ENCODE measurements at places on chromosomes 1 and 21. TPM values are rescaled to one million over a fixed set of nuclear protein-coding genes. Genes with fewer than 3 reads are reported as not detected.

The SPATA21 gene
- not detected for total RNA-seq

DNA sequence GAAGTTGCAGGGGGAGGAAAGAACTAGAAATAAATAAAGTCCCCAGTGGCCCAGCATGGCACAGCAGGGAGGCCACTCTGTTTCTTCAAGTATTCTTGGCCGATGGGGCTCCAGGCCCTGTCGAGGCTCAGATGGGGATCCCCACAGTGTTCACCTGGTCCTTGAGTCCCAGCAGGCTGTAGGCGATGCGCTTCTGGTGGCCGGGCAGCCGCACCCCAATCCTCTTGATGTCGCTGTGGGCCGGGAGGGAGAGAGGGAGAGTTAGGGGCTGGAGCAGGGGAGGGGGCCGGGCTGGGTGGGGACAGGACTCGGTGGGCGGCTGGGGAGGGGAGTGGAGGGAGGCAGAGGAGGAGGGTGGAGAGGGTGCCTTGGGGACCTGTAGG, 30.8 kb downstream of the EPHA2 start:
- no peak for DNase-seq
- peaks cover 28% of the 10 kb centered on the region for H3K36me3 ChIP-seq
- no peak overlapping the region for H3K27ac ChIP-seq
- no peak overlapping the region for H3K4me3 ChIP-seq
- peaks cover 9% of the 10 kb centered on the region for H3K4me1 ChIP-seq
- no peaks in the 10 kb centered on the region for H3K27me3 ChIP-seq

DNA sequence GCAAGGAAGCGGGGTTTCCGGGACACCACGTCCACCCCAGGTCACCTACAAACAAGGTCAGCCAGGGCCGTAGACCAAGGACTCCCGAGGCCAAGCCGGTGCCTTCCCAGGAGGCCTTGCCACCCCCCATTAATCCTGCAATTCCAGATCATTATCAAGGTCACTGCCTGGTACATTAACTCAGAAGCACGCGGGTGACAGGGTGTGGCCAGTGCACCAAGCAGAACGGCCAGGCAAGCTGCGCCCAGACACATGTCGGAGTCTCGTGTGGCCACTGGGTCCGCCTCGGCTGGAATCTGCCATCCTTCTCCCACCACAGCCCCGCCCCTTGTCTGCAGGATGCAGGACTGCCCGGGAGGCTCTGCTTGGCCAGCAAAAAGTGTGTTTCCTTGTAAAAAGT, 144.7 kb downstream of the PRDM16 start:
- no peaks in the 10 kb centered on the region for H3K27me3 ChIP-seq
- no peaks in the 10 kb centered on the region for H3K4me1 ChIP-seq
- no peaks in the 10 kb centered on the region for H3K36me3 ChIP-seq
- DNase-seq: no peak
- no peak overlapping the region for H3K4me3 ChIP-seq

GRCh38 chr1:202619505-202619904, 90.7 kb downstream of the SYT2 start:
- no peaks in the 10 kb centered on the region for H3K27me3 ChIP-seq
- no peak for DNase-seq
- H3K27ac ChIP-seq: no peak overlapping the region
- H3K4me1 ChIP-seq: peaks cover 6% of the 10 kb centered on the region
- H3K4me3 ChIP-seq: no peak overlapping the region
- no peaks in the 10 kb centered on the region for H3K36me3 ChIP-seq

- H3K36me3 ChIP-seq: no peaks in the 10 kb centered on the region
- peaks cover 2% of the 10 kb centered on the region for H3K27me3 ChIP-seq
- no peak for DNase-seq
- peaks cover 3% of the 10 kb centered on the region for H3K4me1 ChIP-seq
These were observed 16.1 kb upstream of the ERI3 start for GRCh38 chr1:44371206-44371605.

- H3K4me3 ChIP-seq: no peak overlapping the region
- DNase-seq: no peak
- H3K4me1 ChIP-seq: no peaks in the 10 kb centered on the region
- H3K27ac ChIP-seq: no peak overlapping the region
- H3K36me3 ChIP-seq: no peaks in the 10 kb centered on the region
- no peaks in the 10 kb centered on the region for H3K27me3 ChIP-seq
These were observed 24.2 kb downstream of the WDTC1 start for GRCh38 chr1:27258598-27258997.

DNA sequence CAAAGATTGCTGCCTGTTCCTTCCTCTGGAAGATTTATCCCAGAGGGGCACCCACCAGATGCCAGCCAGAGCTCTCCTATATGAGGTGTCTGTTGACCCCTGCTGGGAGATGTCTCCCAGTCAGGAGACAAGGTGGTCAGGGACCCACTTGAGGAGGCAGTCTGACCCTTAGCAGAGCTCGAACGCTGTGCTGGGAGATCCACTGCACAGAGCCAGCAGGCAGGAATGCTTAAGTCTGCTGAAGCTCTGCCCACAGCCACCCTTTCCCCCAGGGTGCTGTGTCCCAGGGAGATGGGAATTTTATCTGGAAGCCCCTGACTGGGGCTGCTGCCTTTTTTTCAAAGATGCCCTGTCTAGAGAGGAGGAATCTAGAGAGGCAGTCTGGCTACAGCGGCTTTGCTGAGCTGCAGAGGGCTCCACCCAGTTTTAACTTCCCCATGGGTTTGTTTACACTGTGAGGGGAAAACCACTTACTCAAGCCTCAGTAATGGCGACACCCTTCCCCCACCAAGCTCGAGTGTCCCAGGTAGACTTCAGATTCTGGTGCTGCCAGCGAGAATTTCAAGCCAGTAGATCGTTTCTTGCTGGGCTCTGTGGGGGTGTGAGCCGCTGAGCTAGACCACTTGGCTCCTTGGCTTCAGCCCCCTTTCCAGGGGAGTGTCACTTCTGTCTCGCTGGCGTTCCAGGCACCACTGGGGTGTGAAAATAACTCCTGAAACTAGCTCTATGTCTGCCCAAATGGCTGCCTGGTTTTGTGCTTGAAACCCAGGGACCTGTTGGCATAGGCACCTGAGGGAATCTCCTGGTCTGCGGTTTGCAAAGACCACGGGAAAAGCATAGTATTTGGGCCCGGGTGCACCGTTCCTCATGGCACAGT, 51.1 kb upstream of the PDC start:
- H3K4me3 ChIP-seq: no peak overlapping the region
- no peak for DNase-seq
- H3K27ac ChIP-seq: no peak overlapping the region
- H3K36me3 ChIP-seq: no peaks in the 10 kb centered on the region
- H3K27me3 ChIP-seq: no peaks in the 10 kb centered on the region
- no peaks in the 10 kb centered on the region for H3K4me1 ChIP-seq

The TSPAN1 gene
- not detected for total RNA-seq

DNA sequence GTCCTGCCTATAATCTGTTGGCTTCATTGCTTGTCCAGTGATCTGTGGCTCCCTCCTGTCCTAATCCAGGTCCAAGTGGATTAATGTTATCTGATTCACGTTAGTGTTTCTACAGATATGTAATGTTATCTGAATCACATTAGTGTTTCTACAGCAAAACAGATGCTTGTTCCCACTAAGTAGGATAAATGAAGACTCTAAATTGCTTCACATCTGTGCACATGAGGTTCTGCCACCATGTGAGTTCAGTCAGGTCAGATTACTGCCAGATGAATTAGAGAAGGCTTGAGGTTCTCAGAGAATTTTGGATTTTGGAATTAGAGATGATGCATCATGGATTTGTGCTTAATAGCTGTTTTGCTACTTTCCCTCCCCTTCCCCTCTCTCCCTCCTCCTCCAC, 13.2 kb downstream of the DISC1 start:
- no peak overlapping the region for H3K27ac ChIP-seq
- H3K4me3 ChIP-seq: no peak overlapping the region
- DNase-seq: no peak
- no peaks in the 10 kb centered on the region for H3K4me1 ChIP-seq

The OR2W3 gene
- 1.1 TPM for total RNA-seq

- H3K27ac ChIP-seq: no peak overlapping the region
- no peaks in the 10 kb centered on the region for H3K27me3 ChIP-seq
- H3K36me3 ChIP-seq: no peaks in the 10 kb centered on the region
- H3K4me1 ChIP-seq: no peaks in the 10 kb centered on the region
- H3K4me3 ChIP-seq: no peak overlapping the region
- no peak for DNase-seq
These were observed 20.5 kb downstream of the RCSD1 start for GRCh38 chr1:167650269-167651160.

- no peak overlapping the region for H3K27ac ChIP-seq
- DNase-seq: no peak
- H3K4me3 ChIP-seq: no peak overlapping the region
- peaks cover 4% of the 10 kb centered on the region for H3K4me1 ChIP-seq
- H3K36me3 ChIP-seq: peaks cover 51% of the 10 kb centered on the region
These were observed 14.1 kb upstream of the RAB42 start for GRCh38 chr1:28577738-28578536.

DNA sequence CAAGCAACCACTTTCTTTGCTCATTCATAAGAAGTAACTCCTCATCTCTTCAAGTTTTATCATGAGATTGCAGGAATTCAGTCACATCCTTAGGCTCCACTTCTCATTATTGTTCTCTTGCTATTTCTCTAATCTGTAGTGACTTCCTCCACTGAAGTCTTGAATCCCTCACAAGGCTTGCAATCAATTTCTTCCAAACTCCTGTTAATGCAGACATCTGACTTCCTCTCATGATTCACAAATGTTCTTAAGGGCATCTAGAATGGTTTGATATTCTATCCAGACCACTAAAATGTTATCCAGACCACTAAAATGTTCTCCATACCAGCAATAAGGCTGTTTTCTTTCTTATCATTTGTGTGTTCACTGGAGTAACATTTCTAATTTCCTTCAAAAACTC, 528.1 kb downstream of the DPYD start:
- no peaks in the 10 kb centered on the region for H3K27me3 ChIP-seq
- H3K4me3 ChIP-seq: no peak overlapping the region
- no peaks in the 10 kb centered on the region for H3K4me1 ChIP-seq

DNA sequence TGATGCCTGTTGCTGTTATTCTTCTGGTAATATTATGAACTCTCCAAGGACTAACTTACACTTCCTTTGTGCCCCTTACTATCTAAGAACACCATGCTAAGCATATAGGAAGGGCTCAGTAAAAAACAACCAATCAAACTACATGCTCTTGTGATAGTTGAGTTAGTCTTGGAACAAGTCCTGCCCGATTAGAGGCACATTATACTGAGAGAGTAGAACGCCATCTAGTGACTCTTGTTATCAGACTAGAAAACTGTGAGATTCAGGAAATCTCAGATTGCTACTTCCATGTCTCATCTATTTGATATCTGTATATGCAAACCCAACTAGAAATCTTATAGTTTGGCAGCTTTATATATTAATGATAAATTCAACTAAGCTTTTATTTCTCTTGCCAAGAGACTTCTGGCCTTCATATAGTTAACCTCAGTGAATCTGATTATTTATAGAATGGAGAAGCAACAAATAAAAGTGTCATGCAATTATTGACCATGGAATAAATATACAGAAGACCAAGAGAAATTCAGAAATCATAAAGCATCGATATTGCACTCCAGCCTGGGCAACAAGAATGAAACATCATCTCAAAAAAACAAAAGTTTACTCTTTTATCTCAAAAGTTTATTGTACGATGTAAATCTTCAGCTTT, 7.8 kb upstream of the SRRM1 start:
- no peaks in the 10 kb centered on the region for H3K27me3 ChIP-seq
- H3K4me3 ChIP-seq: no peak overlapping the region
- no peak overlapping the region for H3K27ac ChIP-seq
- no peaks in the 10 kb centered on the region for H3K36me3 ChIP-seq

GRCh38 chr1:83692524-83693381, 306.2 kb downstream of the TTLL7 start:
- H3K4me1 ChIP-seq: peaks cover 25% of the 10 kb centered on the region
- DNase-seq: peak; percentile 62
- no peak overlapping the region for H3K4me3 ChIP-seq
- H3K36me3 ChIP-seq: no peaks in the 10 kb centered on the region
- H3K27me3 ChIP-seq: no peaks in the 10 kb centered on the region
- H3K27ac ChIP-seq: peak overlapping the region; percentile 74

The TRIM67 gene
- total RNA-seq: not detected

The IL24 gene
- total RNA-seq: not detected

The SPRR4 gene
- not detected for total RNA-seq

GRCh38 chr1:6928106-6928885, 143.0 kb downstream of the CAMTA1 start:
- DNase-seq: no peak
- H3K4me1 ChIP-seq: no peaks in the 10 kb centered on the region
- H3K27ac ChIP-seq: no peak overlapping the region
- H3K4me3 ChIP-seq: no peak overlapping the region
- no peaks in the 10 kb centered on the region for H3K27me3 ChIP-seq

- no peaks in the 10 kb centered on the region for H3K36me3 ChIP-seq
- no peaks in the 10 kb centered on the region for H3K27me3 ChIP-seq
- peak; percentile 25 for DNase-seq
- H3K27ac ChIP-seq: peak overlapping the region; percentile 79
These were observed 98.1 kb downstream of the ADSS2 start for GRCh38 chr1:244353551-244354091.

The GSTM5 gene
- total RNA-seq: 0.24 TPM

DNA sequence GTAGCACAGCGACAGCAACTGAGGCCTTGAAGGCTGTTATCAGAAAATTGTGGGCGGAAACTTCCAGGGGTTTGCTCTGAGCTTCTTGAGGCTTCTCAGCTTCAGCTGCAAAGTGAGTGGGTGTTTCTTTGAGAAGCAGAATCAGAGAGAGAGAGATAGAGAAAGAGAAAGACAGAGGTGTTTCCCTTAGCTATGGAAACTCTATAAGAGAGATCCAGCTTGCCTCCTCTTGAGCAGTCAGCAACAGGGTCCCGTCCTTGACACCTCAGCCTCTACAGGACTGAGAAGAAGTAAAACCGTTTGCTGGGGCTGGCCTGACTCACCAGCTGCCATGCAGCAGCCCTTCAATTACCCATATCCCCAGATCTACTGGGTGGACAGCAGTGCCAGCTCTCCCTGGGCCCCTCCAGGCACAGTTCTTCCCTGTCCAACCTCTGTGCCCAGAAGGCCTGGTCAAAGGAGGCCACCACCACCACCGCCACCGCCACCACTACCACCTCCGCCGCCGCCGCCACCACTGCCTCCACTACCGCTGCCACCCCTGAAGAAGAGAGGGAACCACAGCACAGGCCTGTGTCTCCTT, at the start of gene FASLG:
TSS of gene FASLG (plus strand) at position 233 of the 583 bp plus-strand sequence. CDS start at position 332, 99 bp downstream.
- no peaks in the 10 kb centered on the region for H3K36me3 ChIP-seq
- no peak for DNase-seq
- H3K27ac ChIP-seq: no peak within 1 kb of the TSS
- no peaks in the 10 kb centered on the region for H3K4me1 ChIP-seq
- no peak within 1 kb of the TSS for H3K4me3 ChIP-seq

DNA sequence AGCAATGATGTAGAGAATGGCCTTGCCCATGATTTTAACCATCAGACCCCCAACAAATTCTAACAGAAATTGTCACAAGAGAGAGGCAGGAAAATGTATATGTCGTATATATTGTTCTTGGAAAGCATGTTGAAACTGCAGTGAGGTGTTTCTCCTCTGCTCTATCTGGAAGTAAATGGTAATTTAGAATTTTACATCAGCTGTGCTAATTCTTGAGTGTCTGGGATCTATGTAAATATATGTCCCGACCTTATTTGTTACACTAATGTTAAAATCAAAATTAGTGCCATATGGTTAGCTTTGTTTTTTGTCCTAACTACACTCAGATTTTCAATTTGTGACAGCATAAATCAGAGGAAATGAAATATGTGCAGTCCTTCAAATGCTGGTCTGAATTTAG, 20.5 kb downstream of the ZBTB21 start:
- no peak overlapping the region for H3K4me3 ChIP-seq
- H3K27ac ChIP-seq: no peak overlapping the region
- H3K36me3 ChIP-seq: peaks cover 15% of the 10 kb centered on the region
- H3K4me1 ChIP-seq: no peaks in the 10 kb centered on the region
- DNase-seq: no peak
- no peaks in the 10 kb centered on the region for H3K27me3 ChIP-seq

The CAMK2N1 gene
- 7.4 TPM for total RNA-seq

The OR10J1 gene
- not detected for total RNA-seq
